Gastroesophageal sphincter (tissue), 4 donors: ENCODE measurements at places on chromosomes 11 and 22.

DNA sequence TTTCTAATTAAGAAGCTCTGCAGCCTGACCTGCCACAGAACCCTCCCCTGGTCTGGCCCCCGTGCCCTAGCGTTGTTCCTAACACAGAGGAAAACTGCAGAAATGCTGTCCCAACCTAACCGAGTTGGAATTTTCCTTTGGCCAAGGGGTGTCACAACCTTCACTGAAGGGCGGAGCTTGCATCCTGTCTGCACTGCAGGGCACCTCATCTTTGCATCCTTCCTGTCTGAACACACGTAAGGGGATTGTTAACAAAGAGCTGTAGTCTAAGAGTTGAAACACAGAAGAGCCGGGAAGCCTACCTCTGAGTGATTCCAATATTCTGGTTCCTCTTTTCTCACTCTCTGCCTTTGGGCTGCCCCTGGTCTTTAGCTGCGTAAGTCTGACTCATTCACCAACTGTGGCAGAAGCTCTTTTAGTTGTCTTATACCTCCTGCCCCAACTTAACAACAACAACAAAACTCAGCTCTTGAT, 1.6 kb downstream of the DIXDC1 start:
- ATAC-seq, result peak; percentile 28

- no peak for ATAC-seq
These were observed 28.1 kb downstream of the AMPD3 start for GRCh38 chr11:10483174-10483573.

DNA sequence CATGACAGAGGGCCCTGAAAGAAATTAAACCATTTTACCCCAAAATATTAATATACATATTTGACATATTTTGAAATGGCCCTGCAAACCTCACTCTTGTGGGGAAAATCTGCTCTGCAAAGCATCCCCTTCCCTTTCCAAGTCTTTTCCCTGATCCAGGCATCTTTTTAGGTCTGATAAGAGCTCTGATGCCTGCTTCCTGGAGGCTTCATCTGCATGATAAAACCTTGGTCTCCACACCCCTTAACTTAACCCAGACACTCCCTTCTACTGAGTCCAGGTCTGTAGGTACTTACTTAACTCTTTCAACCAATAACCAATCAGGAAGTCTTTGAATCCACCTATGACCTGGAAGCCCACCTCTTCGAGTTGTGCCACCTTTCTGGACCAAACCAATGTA, 1.8 kb upstream of the LGALS12 start:
- ATAC-seq, result no peak

DNA sequence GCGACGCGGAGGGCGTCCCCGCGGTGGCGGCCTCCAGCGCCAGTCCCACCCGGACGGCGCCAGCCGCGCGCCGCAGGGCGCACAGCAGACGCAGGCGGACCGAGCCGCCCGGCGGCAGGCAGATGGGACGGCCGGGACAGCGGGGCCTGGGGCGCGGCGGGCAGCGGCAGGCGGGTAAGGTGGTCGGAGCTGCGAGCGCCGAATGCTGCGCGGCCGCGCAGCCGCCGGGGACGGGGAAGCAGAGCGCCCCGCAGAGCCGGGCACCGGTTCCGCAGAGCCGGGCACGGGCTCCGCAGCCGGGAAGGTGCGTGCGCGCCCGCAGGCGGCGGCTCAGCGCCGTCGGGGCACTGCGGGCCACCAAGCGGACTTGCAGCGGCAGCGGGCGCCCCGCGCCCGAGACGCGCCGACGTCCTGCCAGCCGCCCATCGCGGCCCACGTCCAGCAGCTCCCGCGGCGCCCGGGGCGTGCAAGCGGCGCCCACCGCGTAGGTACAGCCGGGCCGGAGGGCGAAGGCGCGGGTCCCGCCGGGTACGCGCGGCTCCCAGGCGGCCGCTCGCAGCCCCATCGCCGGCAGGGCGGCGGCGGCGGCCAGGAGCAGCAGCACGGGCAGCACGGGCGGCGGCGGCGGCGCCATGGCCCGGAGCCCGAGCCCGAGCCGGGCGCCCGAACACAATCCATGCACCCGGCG, 739 bp downstream of the CELSR1 start:
- no peak for ATAC-seq

DNA sequence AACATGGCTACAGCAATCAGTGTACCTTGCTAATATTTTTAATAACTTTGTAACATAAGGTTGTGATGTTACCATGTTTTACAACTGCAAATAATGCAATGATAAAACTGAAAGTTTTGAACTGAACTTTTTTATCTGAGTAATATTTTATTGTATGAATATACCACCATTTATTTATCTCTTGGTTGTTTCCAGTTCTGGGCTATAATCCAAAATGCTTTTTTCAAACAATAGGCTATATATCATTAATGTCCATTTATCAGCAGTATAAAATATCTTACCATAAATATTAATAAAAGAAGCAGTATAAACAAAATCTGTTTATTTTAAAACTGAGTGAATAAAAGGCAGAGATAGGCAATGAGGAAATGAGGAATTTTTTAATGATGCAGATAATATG, 63.3 kb downstream of the SIK3 start:
- ATAC-seq, result no peak
